Stimulated activated CD8-positive, alpha-beta memory T cell treated with anti-CD3 and anti-CD28 coated beads, Interleukin-15, amount 100 ng/mL, for 48 hours (primary cell): ENCODE measurements at places on chromosomes 11 and 22.

- no peak for DNase-seq
These were observed 8.6 kb upstream of the CD82 start for GRCh38 chr11:44556735-44557409.

- DNase-seq, result no peak
These were observed 64.9 kb upstream of the EED start for GRCh38 chr11:86179646-86180064.

GRCh38 chr11:118885831-118886565 lies 2.3 kb downstream of the CXCR5 start:
- DNase-seq, result no peak

DNA sequence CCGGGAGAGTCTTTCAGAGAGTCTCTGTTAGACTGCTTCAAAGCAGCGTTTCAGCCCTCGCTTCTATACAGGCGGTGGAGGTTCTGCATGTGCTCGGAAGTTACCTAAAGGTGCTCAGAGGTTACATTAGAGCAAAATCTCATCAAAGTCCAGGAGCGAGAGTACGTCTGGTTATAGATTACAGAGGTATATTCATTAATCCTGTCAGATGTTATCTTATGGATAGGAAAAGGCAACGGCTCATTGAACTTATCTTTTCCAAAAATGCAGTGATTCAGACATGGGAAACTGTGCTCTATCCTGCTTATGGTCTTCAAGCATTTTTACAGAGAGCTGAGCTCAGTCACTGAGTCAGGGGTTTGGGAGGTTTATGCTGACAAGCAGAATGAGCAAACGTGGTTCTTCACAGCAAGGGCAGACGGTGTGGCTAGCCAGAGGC lies 9.1 kb upstream of the ZBED5 start:
- no peak for DNase-seq

DNA sequence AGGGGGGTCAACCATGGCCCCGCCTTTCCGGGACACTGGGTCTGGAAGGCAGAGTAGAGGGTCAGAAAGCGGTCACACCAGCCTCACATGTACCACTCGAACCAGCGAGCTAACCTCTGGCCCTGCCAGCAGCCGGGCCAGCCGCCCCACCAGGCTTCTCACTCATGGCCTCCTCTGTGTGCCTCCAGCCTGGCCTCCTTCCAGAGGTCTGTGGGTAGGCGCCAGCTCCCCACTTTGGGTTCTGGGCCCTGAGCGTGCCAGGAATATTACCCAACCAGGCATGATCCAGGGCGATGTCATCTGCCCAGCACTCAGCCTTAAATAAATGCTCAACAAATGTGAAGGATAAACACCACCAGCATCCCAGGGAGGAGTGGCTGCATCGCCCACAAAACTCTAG lies 5.8 kb downstream of the SCUBE1 start:
- DNase-seq, result no peak

GRCh38 chr11:11261629-11262028 lies 91.4 kb downstream of the CSNK2A3 start:
- DNase-seq, result no peak

DNA sequence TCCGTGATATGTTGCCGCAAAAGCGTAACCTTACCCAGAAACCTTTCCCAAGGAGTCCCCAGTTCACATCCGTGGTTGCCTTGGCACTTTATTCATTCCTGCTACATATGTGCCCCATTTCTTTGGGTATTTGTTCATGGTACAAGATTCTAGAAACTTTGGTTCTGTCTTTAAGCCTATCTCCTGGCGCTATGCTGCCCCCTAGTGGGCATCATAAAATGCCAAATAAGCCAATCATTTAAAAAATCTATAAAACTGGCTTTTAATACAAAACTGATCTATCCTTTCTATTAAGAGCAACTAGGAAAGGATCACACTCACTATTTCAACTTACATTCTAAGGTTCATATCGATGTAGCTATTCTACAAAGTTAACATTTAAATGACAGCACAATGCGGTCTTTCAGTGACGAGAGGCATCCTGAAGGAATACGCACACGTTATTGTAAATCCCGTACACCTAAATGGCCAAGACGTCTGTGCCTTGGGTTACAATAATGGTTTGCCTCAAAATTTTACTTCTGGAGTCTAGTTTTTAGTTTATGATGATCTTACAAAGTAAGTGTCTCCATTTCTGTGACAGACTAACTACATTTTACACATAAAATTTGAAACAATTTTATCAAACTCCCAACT lies 16.2 kb downstream of the PIWIL3 start:
- no peak for DNase-seq

DNA sequence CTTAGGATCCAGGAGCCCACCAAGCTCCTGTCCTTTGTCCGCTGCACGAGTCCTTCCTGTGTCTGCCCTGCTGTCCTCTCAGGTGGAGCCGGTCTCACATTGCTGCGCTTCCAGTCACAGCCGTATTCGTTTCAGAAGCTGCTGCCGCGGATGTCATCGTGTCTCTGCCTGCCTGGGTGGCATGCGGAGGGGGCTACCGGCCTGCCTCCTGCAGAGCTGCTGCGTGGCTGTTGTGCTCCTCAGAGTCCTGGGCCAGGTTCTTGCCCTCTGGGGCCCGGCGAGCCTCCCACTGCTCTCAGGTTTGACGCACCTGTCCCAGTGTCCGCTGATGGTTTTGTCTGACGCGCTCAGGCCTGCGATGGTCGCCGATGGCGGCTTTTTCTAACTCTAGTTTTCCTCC lies 254.2 kb downstream of the TBC1D22A start:
- DNase-seq, result no peak

- DNase-seq, result no peak
These were observed 197.2 kb upstream of the PITPNB start for GRCh38 chr22:28116219-28116673.

- no peak for DNase-seq
These were observed at the start of gene NFAM1 for GRCh38 chr22:42432020-42432596. Gene NFAM1, minus strand, starts transcription at chr22:42432403. Its CDS starts 46 bp downstream, at chr22:42432357.

GRCh38 chr11:64204080-64204440 lies 2.5 kb upstream of the FERMT3 start:
- no peak for DNase-seq

GRCh38 chr11:131817687-131818188 lies 447.3 kb downstream of the NTM start:
- no peak for DNase-seq

GRCh38 chr11:69539416-69540117 lies 58.1 kb downstream of the LINC01488 start:
- no peak for DNase-seq

DNA sequence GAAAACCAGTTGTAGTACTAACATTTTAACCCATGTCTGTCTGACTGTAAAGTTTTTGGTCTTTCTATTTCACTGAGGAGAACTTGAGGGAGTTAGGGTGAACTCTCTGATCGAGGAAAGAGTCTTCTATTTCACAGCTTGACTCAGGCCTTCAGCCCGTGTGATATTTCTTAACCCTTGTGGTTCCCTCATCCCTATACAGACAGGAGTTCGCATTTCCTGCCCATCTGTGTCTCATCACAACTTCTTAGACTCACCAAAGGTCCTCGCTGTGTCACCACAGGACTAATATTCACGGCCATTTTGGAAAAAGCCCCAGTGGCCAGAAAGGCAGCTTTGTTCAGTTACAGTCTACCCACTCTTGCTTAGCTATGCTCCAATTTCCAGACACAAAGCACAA lies 172.8 kb downstream of the FAM181B start:
- no peak for DNase-seq

DNA sequence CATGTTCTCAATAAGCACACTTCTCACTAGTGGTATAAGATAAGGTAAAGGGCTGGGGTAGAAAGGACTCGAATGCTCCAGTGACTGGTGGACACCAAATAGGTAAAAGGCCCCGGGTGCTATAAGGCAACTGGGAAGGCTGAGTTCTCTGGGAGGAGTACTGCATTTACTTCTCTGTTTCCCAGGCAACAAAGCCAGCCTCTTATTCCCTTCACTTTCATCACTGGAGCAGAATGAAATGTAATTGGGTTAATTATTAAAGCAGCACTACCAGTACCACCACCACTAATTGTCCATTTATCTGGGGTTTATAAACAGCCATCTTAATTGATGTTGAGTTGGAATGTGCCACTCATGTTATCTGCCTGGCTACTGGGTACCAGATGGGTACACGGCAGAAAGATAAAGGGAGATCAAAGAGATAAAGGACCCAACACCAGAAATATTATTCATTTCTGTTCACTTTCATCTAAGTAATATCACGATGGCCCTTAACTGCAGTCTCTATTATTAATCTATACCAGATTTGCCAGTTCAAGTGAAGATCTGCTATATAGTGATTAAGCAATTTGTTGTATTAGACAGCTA lies 94.4 kb upstream of the CHRM4 start:
- DNase-seq, result no peak

- no peak for DNase-seq
These were observed 31.1 kb downstream of the MRGPRX4 start for GRCh38 chr11:18203723-18204122.

GRCh38 chr11:95074792-95075563 lies 8.3 kb downstream of the SRSF8 start:
- no peak for DNase-seq

GRCh38 chr11:72493426-72494108 lies 59.2 kb upstream of the CLPB start:
- DNase-seq, result no peak

DNA sequence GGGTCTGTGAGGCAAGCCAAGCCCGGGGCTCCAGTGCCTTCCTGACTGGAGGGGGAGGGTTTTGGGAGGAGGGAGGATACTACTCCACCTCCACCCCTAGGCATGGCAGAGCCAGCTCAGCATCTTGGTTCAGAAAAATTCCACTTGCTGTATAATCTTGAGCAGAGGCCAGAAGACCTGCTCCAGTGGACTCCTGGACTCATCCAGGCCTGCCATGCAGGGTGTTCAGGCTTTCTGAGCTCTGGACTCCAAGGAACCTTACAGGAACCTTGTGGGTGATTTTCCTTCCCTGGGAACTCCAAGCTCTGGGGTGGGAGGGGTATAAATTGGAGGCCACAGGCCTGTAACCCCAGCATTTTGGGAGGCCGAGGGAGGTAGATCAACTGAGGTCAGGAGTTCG lies 9.4 kb downstream of the CSDC2 start:
- DNase-seq, result no peak
